ENCODE measurements at places on chromosomes 3 and 15.
A peak's percentile ranks its signal among the peaks of the same experiment; 100 is the strongest.

- no peak for DNase-seq
These were observed 175.4 kb upstream of the CMC1 start for GRCh38 chr3:28066020-28066419.

- DNase-seq = no peak
These were observed 73.4 kb downstream of the CCK start for GRCh38 chr3:42192334-42193200.

GRCh38 chr3:157918402-157918801 is 187.8 kb downstream of the SHOX2 start:
- no peak for DNase-seq

DNA sequence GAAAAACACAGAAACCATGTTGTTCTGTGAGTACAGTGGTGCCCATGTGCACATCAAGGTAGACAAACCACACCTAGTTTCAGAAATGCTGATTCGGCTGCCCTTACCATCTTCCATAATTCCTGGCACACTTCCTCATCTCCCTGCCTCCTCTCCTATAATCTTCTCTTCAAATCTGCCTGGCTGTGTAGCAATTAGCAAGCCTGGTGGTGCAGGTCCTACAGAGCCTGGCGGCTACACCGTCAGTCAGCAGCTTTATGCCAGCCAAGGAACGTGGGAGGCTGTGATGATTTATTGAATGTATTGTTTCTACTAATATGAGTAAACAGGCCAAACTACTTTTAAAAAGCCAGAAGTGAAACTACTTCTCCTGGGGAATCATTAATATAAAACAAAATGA is 106.8 kb downstream of the SEMA6D start:
- DNase-seq = no peak

- no peak for DNase-seq
These were observed 3.5 kb upstream of the CCDC80 start for GRCh38 chr3:112644453-112644852.

DNA sequence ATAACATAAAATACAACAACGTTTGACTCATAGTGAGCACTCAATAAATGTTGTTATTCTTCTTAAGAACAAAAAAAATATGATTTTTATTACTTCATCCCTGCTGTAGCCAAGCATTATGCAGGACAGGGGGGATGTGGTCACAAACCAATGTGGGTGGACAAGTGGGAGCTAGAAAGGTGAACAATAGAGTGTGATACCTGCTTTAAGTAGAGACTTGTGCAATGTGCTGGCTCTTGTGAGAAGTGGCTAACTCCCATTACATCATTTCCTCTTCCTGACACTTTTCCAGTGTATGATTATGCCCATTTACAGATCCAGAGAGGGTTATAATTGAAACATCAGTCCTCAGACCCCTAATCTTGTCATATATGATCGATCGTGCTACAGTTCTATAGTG is 193.6 kb downstream of the UBE2E2 start:
- DNase-seq = no peak

- no peak for DNase-seq
These were observed 26.7 kb downstream of the ABHD2 start for GRCh38 chr15:89114990-89115389.

DNA sequence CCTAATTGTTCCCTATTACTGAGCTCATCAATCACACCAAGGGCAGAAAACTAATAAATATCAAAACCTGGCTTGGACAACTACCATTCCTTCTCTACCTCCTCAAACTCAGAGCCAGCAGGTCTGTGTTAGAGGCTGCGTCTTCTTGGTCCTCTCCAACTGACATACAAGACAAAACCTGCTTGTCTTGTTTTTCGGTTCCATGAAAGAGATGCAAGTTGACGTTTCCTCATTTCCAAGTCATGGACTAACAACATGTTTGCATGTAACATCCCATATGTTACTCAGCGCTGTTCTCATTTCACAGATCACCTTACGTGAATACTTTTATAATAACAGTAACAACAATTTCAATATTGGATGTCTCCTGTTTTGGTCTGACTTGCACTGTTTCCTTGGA is 110.9 kb downstream of the LMLN start:
- no peak for DNase-seq

DNA sequence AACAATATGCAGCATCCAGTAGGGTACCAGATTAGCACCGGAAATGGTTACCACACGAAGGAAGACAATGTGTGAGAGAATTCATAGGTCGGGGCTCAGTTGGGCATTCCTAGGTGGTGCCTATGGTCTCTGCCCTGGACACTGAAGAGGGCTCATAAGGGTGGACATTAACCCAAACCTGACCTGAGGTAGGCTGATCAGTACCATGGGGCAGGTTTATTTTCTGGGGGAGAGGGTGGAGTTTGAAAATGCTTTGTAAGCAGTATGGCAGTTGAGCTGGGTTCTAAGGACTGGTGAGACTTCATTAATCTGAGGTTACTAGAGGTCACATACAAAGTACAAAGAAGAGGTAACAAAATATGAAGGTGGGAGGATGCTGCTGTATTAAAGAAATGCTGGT is 68.4 kb downstream of the RPL22L1 start:
- DNase-seq = no peak

- DNase-seq = peak; percentile 92
These were observed 6.5 kb upstream of the DNASE1L3 start for GRCh38 chr3:58217209-58217811.

GRCh38 chr3:155889212-155889611 is 18.8 kb downstream of the GMPS start:
- no peak for DNase-seq

GRCh38 chr3:143035466-143036211 is 34.3 kb downstream of the U2SURP start:
- no peak for DNase-seq

GRCh38 chr15:65937476-65937875 is 68.2 kb downstream of the RAB11A start:
- no peak for DNase-seq

GRCh38 chr3:158260392-158260791 is 150.5 kb downstream of the RSRC1 start:
- no peak for DNase-seq

DNA sequence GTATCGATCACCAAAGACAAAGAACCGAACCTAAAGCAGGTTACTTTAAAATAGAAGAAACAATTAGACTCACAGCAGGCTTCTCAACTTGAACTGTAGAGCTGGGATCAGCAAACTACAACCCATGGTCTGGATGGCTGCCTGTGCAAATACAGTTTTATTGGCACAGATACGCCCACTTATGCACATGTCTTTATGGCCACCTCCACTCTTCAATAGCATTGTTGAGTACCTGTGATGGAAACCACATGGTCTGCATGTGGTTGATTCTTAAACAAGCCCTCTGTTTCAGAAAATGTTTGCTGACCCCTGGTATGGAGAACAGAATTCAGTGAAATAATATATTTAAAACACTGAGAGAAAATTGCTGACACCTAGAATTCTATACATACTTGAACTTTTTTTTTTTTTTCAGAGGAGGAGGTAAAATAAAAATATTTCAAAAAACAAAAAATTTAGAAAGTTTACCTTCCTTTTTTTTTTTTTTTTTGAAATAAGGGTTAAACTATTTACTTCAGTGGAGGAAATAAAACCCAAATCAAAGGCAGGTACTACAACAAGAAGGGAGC is 263.8 kb upstream of the ATP10A start:
- DNase-seq = no peak

DNA sequence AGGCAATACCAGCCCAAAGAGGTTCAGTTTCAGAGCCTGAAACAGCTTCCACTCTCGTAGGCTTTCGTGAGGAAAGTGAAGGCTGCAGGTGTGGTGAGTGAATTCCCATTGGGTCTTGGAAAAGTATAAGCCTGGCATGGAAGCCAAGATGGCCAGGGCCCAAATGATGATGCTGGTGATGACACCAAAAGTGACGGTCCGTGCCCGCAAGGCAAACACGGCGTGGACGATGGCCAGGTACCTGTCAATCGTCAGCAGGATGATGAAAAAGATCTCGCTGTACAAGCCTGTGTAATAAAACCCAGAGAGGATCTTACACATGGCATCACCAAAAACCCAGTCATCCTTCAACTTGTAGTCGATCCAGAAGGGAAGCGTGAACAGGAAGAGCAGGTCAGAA is 4.4 kb downstream of the CCR1 start:
- no peak for DNase-seq

GRCh38 chr3:88005066-88005465 is 53.7 kb downstream of the CGGBP1 start:
- peak; percentile 27 for DNase-seq

- no peak for DNase-seq
These were observed 12.5 kb upstream of the B3GALNT1 start for GRCh38 chr3:161117646-161118045.

DNA sequence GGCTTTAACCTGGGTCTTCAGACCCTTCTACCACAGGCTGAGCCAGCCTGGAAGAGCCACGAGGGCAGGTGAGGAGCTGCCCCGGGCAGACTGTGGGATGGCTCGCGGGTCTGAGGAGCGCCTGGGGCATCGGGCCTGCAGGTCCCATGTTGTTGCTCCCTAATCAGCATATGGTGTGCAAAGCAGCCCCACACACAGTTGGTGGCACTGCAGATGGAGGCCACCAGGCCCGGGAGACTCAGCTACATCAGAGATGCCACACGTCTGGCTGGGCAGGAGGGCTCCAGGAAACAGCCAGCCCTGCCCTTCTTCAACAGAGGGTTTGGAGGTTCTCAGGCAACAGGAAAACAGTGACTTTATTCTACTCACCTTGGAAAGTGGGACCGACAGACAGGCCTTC is 63.9 kb downstream of the XXYLT1 start:
- no peak for DNase-seq

DNA sequence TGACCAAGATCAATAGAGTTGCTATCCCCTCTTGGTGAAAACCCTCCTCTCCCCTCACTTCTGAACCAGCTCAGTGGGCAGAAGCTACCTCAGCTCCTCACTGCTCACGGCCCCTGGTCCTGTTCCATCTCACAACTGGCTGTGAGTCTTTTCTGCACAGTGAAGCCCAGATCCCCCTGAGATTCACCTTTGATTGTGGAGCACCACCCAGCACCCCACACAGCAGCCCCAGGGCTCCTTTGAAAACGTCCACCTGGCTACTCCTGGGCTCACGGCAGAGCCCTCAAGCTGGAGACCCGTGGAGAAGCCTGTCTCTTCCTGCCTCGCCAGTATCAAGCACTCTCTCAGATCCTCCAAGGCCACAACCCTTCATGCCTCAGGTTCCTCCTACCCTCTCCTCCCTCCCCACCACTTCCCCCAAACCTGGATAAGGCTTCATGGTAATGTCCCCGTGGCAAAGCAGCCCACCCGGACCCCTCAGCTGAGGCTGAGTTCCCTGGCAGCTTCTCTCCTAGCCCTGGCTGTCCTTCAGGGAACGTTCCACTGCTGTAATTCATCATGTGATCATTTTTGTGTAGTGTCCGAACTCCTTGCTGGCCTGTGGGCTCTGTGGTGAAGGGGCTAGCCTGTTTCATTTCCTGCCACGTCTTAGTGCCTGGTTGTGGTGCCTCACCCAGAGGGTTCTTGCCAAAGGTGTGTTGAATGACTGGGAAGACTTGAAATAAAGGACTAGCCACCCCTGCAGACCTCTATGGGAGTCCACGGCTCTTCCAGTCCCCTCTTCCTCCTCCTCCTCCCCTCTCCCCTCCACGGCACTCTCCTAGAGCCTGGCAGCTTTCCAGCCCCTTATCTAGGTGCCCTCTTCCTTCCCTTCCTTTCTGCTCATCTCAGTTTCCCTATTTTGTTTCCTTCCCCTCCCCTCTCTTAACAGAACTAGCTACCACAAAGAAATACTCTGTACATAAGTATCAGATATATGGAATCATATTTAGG is 44.5 kb downstream of the KY start:
- DNase-seq = no peak

- no peak for DNase-seq
These were observed 115.7 kb downstream of the SERPINI1 start for GRCh38 chr3:167851171-167851570.

GRCh38 chr3:16103472-16103871 is 71.0 kb upstream of the GALNT15 start:
- no peak for DNase-seq

- DNase-seq = no peak
These were observed 70.4 kb downstream of the HES1 start for GRCh38 chr3:194206320-194206719.

DNA sequence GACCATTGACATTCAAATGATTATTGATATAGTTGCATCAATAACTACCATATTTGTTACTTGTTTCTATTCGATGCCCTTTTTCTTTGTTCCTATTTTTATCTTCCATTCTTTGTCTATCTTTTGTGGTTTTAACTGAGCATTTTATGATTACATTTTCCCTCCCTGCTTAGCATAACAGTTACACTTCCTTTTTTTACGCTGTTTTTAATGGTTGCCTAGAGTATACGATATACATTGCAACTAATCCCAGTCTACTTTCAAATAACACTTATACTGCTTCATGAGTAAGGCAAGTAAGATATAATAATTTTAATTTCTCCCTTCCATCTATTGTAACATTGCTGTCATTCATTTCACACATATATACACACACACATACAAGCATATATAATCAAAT is 26.3 kb downstream of the COL6A6 start:
- DNase-seq = no peak

- DNase-seq = no peak
These were observed 220.4 kb upstream of the GADL1 start for GRCh38 chr3:31114929-31115283.

DNA sequence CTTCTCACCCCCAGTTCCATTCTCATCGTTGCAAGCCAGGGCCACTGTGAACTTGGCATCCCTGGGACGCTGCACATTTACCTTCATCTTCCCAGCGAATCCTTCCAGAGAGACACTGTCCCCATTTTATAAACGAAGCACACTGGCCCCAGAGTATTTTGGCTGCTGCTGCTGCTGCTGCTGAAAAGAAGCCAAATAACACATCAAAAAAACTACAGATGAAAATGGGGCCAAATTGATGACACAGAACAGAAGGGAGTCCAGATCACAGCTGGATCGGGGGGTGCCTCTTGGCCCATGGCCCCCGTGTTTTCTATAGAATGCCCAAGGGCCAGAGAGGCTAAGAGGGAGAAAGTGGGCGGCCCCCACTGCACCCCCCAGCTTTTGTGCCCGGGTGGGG is 221.0 kb upstream of the IGF1R start:
- no peak for DNase-seq

- no peak for DNase-seq
These were observed 26.9 kb downstream of the LOXL1 start for GRCh38 chr15:73952913-73953750.

DNA sequence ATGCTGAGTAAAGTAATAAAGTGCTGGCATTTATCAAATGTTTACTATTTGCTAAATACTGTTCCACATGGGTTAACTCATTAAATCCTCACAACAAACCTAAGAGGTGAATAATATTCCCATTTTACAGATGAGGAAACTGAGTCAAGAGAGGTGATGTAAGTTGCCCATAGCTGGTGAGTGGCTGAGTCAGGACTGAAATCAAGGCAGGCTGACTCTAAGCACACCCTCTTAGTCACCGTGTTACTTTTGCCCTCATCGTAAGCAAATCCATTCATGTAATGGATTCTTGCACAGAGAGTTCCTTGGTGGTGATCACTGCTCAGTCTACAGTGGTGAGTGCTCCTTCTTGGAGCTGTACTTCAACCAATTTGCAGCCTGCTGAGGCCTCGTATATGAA is 28.9 kb upstream of the PTX3 start:
- no peak for DNase-seq

Measured in A549 (cell line).